ENCODE measurements at places on chromosomes 7 and 10. TPM values are rescaled to one million over a fixed set of nuclear protein-coding genes. Genes with fewer than 3 reads are reported as not detected.
A peak's percentile ranks its signal among the peaks of the same experiment; 100 is the strongest.

Gene KAT6B
- 21.2 TPM for total RNA-seq

Gene NRCAM
- not detected for total RNA-seq

- DNase-seq: peak; percentile 72
Measured at GRCh38 chr10:24451325-24451820, 242.4 kb downstream of the KIAA1217 start.

DNA sequence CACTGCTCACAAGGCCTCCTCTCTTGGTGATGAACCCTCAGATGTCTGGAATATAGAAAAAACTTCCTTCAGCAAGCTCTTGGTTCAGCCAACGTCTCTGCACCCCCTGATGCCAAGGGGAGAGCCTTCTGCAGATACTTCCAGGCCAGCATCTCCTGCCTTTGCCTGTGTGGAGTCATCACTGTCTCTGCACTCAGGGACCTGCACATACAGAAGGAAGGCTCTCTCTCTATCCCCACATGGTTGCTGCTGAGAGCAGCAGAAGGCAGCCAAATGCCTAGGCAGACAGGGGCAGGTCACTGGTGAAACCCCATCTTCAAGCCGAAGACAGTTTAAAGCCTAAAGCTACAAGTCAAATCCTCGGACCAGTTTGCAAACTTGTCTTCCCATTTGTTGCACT lies 137.6 kb downstream of the WDR11 start:
- no peak for DNase-seq

Gene FAM200A
- total RNA-seq: 4.7 TPM

DNA sequence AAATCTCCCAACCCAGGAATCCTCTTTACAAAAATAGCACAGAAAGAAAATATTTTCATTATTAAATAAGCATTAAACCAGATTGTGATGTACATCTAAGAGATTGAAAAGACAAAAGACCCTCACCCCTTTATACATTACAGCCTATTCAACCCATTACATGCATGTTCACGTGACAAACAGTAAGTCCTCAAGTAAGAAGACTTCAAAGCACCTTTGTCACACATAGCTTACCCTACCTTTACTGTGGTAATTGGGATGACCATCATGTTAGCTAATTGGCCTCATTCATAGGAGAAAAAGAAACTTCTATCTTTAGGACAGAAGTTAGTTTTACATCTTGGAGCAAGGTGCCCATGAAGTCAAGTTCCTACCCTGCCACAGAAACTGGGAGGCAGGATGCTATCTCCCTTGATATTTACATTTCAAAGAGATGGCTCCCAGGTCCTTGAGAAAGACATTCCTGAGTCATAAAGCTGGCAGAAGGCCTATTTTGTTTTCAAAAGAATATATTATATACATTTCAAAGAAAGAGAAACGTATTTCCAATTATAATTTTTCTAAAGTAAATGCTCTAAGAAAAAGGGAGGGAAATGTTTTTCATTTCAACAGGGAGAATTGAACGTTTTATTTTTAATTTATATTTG lies 48.1 kb downstream of the GNAI1 start:
- no peak for DNase-seq

DNA sequence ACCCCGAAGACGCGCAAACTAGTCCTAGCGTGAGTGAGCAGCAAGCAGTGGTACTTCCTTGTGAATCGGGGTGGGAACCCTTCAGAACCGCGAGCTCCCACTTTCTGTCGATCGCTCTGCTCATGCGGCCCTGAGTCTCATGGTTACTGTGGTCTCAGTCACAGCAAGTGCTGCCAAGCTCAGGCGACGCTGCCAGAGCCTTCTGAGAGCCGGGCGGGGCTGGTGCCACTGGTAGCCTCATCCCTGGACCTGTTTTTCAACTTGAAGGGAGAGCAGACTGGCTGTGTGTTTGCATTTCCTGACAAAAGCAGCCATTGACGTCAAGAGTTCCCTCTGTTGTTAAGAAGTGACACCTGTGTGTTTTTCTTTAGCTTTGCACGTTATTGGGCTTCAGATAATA lies 32.9 kb upstream of the BHLHA15 start:
- no peak for DNase-seq

- DNase-seq: no peak
Measured at GRCh38 chr10:124606822-124607221, 137.4 kb downstream of the FAM53B start.

DNA sequence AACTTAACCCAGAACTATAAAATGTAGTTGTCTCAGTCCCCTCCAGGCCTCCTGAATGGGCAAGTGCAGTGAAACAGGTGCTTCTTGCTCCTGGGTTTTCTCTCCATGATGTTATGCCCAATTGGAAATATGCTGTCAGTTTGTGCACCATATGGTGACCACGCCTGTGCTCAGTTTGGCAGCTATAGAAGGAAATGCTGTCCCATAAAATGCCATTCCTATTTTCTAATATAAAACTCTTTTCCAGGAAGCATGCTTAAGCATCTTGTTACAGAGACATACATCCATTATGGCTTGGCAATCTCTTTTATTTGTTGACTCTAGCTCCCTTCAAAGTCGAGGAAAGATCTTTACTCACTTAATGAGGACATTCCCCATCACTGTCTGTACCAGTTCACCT lies 45.2 kb downstream of the FGFBP3 start:
- DNase-seq: no peak

DNA sequence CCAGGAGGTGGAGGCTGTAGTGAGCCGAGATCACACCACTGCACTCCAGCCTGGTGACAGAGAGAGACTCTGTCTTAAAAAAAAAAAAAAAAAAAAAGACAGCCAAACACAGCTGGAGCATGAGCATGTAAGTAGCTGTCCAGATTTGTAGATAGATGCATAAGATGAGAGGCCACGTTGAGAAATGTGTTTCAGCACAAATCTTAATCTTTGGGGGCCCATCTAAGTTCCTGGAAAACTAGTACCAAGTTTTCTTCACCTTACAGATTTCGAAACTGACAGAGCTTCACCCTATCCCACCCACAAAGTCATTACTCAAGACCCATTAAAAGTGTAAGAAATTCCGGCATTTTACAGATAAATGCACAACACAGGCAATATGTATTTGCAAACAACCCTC lies 208.2 kb downstream of the PARD3 start:
- no peak for DNase-seq

DNA sequence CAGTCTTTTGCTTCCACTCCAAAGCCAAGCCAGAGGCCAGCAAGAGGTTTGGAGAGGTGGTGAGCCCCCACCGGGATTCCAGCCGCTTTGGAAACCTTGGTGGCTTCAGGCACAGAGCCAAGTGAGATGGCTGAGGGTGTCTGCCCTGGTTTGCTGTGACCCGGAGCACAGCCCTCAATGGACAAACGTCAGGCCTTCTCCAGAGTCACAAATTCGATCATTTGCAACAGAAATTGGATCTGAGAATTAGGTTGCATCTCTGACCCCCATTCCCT lies 885 bp upstream of the NKX1-2 start:
- no peak for DNase-seq

- no peak for DNase-seq
Measured at GRCh38 chr10:44394696-44395381, 9.9 kb upstream of the CXCL12 start.

Gene PNLIPRP3
- total RNA-seq: not detected

DNA sequence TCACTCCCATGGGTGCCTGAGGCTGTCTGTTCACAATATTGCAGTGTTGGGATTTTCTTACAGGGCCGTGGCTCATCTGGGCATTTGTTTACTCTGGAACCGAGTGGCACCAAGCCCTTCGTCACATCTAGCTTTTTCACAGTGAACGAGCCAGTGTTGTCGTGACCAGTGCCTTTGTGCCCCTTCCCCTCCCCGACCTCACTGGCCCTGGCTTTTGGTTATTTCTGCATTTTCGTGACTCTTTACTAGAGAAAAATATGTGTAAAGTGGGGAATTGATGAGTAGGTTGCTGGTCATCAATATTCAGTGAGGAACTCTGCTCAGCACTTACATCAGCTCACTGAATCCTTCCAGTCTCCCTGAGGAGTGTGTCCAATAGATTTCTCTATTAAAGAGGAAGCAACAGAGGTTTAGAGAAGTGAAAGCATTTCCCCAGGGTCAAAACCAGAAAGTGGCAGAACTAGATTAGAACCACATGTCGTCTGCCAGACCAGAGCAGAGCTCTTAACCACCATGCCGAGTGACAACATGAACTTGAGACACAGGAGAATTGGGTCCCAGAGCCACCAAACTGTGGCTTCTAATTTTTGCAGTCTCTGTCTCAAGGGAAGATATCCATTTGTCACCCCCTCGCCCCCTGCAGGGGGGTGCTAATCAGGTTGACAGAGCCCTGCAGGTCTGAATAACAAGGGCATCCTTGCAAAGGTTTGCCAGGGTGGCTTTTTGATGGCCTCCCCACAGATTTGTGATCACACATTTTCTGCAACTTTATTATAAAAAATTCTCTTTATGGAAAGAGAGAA lies 125.3 kb downstream of the CHN2 start:
- no peak for DNase-seq

Gene ANKRD30A
- not detected for total RNA-seq

DNA sequence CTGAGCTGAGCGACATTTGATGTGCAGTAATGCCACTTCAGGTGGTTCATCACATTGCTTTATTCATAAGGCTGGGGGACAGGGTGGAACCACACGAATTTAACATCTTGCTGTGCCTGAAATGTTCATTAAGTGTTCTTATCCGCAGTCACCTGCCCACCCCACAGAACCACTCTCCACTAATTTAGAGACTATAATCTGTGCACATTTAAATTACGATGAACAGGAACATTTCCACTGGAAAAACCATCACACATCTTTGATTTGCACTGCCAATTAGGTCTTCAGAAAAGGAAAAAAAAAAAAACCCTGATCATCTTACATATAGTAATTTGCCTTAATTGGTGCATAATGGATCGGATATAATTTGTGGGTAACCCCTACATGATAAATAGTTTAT lies 2.3 kb downstream of the CDCA7L start:
- DNase-seq: no peak

DNA sequence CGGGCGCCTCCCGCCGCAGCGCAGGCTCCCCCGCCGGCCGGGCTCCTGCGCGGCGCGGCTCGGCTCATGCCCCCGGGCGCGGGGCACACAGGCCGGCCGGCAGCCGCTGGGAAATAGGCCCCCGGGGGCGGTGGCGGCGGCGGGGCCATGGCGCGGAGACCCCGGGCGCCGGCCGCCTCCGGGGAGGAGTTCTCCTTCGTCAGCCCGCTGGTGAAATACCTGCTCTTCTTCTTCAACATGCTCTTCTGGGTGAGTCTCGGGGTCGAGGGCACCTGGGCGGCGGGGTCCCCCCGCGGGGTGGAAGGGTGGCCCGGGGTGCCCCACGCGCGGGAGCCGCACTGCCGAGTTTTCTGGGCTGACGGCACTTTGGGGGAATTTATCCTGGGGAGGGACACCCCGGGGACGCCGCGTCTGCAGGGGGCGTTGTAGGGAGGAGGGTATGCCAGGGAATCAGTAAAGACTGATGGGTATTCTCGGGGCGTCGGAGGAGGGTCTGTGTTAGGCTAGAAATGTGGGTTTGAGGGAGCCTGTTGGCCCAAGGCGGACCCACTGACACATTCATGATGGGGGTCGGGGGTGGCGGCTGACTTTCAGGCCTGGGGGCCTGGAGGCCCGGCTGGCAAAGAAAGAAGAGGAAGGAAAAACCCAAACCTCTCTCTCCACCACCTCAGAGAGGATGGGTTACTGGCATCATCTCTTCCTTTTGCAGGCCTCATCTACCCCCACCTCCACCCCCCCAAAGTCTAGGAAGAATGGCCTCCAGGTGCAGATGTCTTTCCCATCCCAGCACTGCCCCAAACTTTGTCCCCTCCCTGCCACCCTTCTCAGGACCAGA lies 544 bp downstream of the TSPAN33 start:
- DNase-seq: peak; percentile 69

GRCh38 chr7:51324206-51324898 lies 7.7 kb upstream of the COBL start:
- DNase-seq: no peak

Gene GRM3
- not detected for total RNA-seq

DNA sequence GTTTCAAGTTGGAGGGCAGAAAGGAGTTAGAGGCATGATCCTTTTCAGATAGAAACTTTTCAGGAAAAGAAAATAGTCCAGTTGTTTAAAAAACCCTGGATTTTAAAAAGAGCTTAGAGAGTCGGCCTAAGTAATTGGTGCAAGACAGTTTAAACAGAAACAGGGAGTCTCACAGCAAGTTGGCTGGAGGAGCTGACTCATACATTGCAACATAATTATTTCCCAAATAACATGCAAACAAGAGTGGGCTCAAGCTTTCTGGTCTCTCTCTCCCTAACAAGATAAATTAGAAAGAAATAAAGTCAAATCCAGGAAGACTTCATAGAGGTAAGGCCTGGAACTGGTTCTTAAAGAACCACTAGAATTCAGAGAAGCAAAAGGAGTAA lies 100.3 kb upstream of the AGBL3 start:
- DNase-seq: no peak

- peak; percentile 85 for DNase-seq
Measured at GRCh38 chr10:17144757-17145156, 15.1 kb upstream of the CUBN start.

DNA sequence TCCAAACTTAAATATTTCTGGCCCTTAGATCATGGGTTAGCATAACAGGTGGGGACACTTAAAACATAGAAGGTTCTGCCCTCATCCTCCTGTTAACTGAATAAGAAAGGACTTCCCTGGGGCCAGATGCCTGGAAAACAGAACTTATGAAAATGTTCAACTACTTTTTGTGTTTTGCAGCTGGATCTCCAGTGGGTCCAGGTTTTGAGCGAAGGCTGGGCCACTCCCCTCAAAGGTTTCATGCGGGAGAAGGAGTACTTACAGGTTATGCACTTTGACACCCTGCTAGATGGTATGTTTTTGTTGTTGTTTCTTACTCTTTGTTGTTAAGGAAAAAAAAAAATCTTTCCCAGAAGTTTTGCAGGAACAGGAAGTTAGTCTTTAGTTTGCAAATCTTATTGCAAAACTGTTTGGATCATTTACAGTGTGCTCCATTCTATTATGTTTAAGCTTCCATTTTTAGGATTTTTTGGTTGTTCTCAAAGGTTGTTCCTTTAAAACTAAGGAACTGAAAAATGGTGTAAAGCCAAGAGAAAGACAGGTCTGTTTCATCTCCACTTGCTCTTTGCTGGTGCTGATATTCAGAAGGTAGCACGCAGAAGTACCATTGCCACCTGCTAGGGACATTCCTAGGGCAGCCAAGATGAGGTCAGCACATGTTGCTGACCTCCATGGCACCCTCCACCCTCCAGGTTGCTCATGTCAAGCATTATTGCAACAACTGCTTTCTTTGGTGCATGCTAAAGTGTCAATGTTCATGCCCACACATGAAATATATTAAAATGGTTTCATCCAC lies 56.1 kb downstream of the PAPSS2 start:
- no peak for DNase-seq

Gene NPM3
- total RNA-seq: 175 TPM

GRCh38 chr7:23383225-23383624 lies 84.1 kb downstream of the MALSU1 start:
- no peak for DNase-seq

Data from activated CD4-positive, alpha-beta T cell treated with anti-CD3 and anti-CD28 coated beads, Interleukin-2, amount 10 ng/mL, durations not matched to agents 24 days and 14 days (primary cell).